NCI-H1930 (cell line): ENCODE measurements at places on chromosomes 3 and 15.

DNA sequence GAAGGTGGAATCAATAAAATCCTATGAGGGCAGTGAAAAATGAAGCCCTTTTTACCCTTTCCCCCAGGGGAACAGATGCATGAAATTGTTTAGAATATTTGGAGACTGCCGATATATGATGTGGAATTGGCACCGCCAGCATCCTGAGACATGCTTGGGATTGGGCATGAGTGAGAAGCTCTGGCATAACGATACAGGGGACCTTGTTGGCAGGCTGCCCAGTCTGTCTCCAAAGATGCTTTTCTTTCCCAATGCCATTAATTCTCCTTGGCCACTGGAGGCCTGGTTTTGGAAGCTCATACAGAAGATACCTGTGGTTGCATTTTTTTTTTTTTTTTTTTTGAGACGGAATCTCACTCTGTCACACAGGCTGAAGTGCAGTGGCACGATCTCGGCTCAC, 800.6 kb upstream of the LMCD1 start:
- no peak for DNase-seq

DNA sequence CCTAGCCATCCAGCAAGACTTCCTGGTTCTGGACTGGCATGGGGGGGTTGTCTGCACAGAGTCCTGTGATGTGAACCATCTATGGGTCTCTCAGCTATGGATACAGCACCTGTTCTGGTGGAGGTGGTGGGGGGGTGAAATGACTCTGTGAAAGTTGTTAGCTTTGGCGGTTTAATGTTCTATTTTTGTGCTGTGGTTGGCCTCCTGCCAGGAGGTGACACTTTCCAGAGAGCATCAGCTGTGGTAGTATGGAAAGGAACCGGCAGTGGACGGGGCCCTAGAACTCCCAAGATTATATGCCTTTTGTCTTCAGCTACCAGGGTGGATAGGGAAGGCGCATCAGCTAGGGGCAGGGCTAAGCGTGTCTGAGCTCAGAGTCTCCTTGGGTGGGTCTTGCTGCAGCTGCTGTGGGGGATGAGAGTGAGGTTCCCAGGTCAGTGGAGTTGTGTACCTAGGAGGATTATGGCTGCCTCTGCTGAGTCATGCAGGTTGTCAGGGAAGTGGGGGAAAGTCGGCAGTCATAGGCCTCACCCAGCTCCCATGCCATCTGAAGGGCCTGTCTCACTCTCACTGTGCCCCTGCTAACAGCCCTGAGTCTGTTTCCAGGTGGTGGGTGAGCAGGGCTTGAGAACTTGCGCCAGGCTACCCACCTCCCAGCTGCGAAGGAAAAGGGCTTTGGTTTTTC, 7.1 kb upstream of the LARS2 start:
- DNase-seq, result no peak

DNA sequence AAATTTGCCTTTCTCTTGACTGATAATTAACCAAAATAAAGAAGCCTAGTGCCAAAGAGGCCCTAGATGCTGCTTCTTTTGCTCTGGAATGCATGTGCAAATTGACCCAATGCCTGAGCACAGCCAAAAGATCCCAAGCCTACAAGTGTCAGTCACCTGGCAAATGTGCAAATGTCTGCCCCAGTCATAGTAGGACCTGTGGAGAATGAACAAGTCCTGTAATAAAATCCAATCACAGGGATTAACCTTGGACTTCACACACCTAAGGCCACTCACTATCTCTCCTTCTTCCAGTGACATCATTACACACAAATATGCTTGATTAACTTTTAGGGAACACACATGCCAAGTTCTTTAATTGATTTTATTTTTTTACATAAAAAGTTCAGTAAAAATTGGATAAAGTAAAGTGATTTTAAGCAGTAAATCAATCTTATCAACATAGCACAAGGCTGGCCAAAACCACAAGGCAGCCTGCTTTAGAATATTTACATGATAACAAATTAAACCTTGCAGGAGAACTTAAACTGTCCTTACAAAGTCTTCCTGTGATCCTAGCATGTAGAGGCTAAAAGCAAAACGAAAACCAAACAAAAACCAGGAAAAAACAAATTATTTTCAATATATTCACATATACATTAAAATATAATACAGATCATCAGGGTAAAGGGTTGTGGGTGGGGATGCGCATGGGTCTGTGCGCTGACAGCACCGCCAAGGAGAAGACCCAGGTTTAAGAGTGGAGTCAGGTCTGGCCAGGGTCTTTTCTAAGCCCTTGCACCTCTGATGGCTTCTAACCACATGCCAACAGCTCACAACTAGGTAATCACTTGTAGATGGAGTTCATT, 36.8 kb downstream of the NBEAL2 start:
- DNase-seq, result no peak

GRCh38 chr3:39261726-39262125, 18.1 kb downstream of the CX3CR1 start:
- no peak for DNase-seq

DNA sequence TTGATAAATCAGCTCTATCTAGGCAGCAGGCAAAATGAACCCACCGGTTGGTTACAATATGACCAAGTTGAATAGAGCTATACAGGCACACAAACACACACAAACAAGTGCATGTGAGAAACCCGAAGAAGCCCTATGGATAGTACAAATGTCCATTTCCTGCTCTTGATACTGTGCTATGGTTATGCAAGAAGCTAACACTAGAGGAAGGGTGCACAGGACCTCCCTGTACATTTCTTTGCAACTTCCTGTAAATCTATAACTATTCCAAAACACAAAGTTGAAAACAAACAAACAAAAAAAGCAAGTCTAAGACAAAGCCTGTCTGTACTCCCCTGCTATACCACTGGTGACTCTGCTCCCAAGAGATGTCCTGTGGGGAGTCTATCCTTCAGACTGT, 8.2 kb upstream of the FAM240A start:
- DNase-seq, result no peak

DNA sequence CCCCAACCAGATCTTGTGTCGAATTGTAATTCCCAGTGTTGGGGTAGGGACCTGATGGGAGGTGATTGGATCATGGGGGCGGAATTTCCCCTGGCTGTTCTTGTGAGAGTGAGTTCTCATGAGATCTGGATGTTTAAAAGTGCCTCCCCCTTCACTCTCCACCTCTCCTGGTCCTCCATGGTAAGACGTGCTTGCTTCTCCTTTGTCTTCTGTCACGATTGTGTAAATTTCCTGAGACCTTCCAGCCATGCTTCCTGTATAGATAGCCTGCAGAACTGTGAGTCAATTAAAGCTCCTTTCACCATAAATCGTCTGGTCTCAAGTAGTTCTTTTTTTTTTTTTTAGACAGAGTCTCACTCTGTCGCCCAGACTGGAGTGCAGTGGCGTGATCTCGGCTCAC, 42.3 kb downstream of the NR1D2 start:
- DNase-seq, result no peak

- no peak for DNase-seq
Measured at GRCh38 chr15:43527016-43527801, 9.8 kb downstream of the MAP1A start.

GRCh38 chr15:43280996-43281395, 14.3 kb upstream of the TGM5 start:
- DNase-seq, result no peak

DNA sequence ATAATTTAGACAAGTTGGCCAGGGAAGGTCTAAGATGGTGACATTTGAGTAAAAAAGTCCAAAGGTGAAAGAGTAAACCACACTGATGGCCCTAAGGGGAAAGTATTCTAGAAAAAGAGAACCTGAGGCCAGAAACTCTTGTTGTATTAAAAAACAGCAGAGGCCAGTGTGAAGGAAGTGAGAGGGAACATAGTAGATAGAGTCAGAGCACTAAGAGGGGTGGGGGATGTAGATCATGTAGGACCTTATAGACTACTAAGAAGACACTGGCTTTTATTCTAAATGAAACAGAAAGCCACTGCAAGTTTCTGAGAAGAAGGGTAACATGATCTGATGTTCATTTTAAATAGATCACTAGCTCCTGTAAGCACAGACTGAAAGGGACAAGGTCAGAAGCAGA, 14.5 kb downstream of the POLQ start:
- DNase-seq, result no peak

DNA sequence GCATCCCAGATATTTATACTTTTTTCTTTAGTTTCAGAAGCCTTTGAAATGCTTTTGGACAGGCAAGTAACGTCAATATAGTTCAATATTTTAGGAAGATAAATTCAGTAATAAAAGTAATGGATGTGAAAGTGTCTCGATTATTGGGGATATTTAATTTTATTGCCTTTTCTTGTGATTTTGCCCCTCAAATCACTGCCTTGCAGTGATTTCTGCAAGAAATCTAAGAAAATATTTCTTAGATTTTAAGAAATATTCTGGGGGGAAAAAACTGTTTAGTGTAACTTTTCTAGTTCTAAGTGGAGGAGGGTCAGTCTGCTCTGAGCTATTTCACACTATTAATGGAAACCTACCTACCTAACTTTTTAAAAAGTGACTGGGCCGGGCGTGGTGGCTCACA, 33.6 kb downstream of the MGA start:
- DNase-seq, result no peak

DNA sequence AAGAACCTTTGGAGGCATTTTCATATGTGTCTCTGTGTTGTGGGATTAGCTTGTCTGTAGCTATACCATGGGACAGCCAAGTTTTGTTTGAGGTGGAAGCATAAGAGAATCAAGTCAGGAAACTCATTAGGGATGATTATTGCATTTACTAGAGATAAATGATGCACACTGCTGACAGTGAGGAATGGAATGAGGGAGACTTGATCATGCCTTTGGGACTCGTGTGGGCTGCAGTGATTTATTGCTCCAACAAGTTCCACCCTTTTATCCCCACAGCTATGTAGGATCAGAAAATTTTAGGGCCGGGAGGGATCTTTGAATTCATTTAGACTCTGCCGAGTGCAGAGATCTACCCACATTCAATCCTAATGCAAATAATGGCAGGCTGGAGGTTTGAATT, 16.3 kb downstream of the ZNF385D start:
- DNase-seq, result no peak

DNA sequence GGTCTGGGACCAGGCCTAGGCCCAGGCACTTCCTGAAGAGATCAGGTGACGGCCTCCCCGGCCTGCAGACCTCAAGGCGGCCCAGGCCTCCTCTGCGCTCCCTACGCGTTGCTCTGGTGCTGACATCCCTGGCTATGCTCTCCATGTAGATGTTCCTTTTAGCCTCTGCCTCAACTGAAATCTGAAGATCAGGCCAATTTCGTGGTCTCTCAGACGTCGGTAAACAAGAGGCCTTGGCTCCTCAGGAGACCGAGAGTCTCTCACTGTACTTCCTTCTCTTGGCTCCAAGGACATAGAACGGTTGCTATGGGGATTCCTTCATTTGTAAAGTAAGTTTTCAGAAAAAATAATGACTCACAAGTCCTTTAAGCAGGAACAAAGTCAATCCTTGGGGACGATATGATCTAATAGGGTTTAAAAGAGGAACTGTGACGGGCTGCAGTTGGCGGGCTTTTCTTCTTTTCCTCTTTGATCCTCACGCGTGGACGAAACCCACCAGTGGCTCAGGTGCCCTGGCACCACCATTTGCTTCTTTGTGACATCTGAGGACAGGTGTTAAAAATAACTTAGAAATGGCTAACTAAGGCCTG, 55.6 kb upstream of the CGNL1 start:
- no peak for DNase-seq

DNA sequence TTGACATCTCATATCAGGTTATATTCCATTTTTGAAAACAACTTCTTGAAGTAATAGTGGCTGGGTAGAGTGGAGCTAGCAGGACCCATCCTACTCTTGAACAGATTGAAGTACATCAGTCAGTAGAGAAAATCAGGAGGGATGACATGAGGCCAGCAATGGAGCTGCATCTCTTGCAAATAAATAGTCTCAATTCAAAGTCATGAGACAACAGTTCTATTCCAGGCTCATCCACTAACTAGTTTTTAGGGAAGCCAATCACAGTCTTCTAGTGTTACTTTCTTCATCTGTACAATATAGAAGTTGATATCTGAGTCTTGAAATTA, 477.2 kb downstream of the RBMS3 start:
- DNase-seq, result no peak

DNA sequence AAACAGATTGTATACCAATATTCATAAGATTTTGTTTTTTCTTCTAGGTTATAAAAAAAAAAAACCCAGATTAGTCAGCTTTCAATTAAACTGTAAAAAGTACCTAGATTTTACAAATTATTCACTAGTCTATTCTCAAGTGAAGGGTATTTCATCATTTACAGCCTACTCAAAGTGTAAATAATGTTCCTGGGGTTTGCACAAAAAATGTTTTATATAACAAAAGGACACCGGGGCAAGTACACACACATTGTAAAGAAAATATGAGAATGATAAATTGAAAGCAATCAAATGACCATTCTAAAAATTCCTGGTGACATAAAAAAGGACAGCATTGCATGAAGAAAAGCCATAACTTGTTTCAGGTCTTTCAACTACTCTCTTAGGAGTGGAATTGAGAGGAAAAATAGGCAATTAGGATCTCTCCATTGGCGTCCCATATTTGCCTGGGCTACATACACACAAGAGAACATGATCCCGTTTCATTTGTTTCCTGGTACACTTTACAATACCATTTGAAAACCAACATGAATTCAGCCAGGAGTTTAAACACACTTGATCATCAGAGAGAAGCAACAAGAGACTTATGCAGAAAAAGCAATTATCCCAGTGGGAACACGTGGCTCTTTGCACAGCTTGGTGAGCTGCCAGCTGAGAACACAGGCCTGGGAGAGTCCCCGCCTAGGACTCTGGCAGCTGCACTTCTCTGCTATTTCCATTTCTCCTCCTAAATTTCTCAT, 1039.2 kb downstream of the ROBO1 start:
- peak; percentile 91 for DNase-seq

GRCh38 chr3:51945926-51946705, 4.0 kb downstream of the PARP3 start:
- no peak for DNase-seq

DNA sequence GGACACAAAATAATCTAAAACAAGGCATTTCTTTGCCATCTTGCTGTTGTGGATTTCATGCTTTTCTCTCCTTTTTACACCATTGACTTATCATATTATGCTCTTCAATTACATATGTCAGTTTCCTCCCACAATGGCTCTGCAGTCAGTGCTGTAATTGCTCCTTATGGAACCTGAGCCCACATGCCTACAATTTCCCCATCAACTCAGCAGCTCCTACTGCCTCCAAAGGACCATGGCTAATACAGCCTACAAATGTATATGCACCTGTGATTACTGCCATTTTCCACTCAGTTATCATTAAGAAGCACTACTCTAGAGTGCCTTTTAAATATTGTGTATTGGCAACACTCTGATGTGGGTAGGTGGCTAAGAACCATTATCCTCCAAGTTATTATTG, 30.8 kb downstream of the RTP4 start:
- no peak for DNase-seq

- no peak for DNase-seq
Measured at GRCh38 chr3:14957925-14958324, 10.5 kb downstream of the NR2C2 start.

DNA sequence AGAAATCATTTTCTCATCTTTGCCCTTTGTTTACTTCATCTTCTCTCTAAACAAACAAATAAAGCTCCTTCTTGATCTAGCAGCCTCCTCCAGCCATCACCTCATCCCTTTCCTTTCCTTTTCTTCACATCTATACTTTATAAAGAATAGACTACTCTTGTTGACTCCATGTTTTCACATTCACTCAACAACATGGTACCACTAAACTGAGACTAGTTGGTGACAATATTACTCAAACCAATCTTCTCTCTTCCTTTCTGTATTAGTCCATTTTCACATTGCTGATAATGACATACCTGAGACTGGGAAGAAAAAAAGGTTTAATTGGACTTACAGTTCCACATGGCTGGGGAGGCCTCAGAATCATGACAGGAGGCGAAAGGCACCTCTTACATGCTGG, 324.7 kb downstream of the SOX2 start:
- no peak for DNase-seq

- no peak for DNase-seq
Measured at GRCh38 chr3:45480218-45480617, 91.8 kb downstream of the LARS2 start.
